PC-3 (cell line): ENCODE measurements at places on chromosomes 6 and 20. TPM values are rescaled to one million over a fixed set of nuclear protein-coding genes. Genes with fewer than 3 reads are reported as not detected.

GRCh38 chr20:17863577-17864292 is 104.9 kb downstream of the SNX5 start:
- no peak for DNase-seq

DNA sequence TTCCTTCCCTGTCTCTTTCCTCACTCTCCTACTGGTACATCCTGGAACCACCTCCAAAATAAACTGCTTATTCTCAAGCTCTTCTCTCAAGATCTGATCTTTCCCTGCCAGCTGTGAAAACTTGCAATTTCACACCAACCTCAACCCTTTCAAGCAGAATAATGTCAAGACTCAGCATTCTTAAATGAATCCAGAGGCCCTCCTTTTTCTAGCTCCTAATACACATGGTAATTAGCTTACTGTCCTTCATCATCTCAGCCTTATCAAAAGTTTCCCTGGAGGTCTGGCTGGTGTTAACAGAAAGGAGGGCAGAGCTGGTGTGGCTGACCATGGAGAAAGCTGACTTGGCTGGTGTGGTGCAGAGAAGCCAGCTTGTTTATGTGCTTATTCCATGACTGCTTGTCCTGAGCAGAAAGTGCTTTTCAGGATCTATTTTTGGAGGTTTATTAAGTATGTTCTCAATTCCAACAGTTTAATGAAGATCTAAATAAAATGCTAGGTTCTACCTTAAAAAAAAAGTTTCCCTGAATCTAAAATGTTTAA is 50.5 kb downstream of the CFAP61 start:
- no peak for DNase-seq

DNA sequence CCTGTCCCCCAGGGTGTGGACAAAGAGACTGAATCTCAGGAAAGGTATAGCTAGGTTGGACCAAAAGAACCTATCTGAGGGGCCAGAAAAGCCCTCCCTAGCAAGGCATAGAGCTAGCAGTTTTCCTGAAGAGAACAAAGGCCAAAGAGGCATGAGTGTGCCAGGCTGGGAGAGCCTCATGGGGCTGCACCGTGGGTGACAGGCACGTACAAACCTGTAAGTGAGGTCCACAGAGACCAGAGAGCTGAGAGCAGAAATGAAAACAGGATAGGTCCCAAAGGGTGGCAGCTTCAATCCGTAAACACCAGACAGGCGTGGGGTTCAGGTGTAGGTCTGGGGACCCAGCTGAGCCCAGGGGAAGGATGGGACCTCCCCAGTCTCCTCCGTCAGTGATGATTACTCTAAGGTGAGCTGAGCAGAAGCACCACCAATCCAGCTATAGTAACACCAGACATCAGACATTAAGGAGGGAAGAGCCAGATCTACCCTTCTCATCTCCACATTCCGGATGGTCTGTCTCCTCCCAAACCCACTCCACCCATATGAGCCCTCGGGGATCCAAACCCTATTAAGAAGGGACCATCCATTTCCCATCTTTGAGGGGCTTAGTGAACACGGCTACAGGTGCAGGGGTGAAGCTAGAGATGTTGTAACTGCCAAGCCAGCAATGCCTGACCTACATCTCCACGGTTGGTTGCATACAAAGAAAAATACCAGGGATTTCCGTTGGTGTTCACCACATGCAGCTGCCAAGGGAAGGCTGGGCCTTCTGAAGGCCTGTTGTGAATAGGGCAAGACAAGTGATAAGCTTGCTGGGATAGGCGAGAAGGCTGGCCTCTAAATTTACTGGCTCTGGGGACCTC is 38.3 kb downstream of the BCL2L1 start:
- peak; percentile 1 for DNase-seq

GRCh38 chr6:148758492-148758891 is 11.7 kb downstream of the UST start:
- DNase-seq, result no peak

DNA sequence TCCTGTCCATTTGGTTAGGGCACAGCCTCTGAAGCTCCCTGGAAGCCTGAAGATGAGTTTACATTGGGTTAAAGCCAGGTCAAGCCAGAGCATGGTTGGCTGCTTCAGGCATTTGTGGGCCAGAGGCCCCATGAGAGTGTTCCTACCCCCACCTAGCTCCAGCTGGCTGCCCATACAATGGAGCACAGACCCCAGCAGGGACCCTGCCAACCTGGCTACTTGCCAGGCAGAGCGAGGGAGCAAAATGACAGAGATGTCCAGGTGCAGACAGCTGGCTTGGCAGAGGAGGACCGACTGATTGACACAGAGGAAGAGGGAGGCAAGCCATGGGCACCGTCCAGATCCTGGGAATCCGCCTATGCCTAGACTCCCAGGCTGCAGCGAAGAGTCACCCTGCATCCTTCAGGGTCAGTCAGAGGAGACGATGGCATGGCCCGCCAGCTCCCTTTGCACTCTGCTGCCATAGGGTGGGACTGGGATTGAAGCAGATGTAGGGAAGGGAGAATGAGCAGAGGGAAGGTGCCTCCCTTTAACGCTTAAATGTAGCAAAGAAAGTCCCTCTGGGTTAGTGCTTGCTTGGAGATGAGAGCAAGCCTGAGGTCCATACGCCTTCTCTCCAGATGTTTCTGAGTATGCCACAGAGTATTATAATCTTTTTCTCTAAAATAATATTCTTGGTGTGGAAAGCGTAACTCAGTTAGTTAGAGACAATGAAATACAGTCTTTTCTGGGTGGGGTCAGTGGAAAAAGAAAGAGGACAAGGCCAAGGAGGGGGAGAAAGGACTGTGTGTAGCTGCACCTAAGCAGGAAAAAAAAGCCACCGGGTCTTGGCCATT is 77.6 kb upstream of the FYN start:
- no peak for DNase-seq

DNA sequence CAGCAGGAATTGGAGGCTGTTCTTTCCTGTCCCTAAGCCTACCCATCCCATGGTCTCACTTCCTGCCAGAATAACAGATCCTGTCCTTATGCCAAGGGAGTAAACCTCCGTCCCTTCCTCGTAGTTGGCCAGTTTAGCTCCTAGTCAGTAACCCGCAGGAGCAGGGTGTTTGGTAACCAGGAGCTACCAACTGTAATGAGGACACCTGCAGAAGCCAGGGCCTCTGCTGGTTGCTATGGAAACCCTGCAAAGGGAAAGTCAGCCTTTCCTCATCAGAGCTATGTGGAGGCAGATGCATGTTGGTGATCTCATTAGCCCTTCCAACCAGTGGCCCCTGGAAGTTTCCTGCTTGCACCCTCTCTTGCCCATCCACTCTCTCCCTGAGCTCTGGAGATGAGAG is 368.2 kb upstream of the SULF2 start:
- DNase-seq, result peak; percentile 19

DNA sequence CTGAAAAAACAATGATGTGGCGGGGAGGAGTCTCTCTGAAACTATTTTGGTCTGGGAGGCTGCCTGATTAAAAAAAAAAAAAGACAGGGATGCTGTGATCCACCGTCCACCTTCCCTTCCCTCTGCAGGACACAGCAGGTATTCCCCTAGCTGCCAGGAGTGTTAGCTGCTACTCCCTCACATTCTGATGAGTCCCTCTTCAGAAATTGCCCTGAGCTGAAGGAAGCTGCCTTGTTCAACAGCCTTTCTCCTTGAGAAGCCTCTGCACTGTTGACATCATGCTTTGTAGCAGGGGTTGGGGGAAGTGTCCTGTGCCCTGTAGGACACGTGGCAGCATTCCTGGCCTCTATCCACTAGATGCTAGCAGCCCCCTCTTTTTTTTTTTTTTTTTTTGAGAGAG is 71.7 kb upstream of the ZMYND8 start:
- no peak for DNase-seq

- DNase-seq, result no peak
These were observed 757.3 kb downstream of the DOK5 start for GRCh38 chr20:55232647-55233046.

GRCh38 chr6:53986165-53986720 is 125.0 kb upstream of the MLIP start:
- peak; percentile 79 for DNase-seq

TOX2 gene
- 0.98 and 1.8 TPM in 2 replicates for total RNA-seq

LY6G5B gene
- 5.0 and 5.3 TPM in 2 replicates for total RNA-seq

CYP21A2 gene
- total RNA-seq, result not detected in 2 replicates

TOMM6 gene
- total RNA-seq, result 142 and 162 TPM in 2 replicates
